AG10803 (cell line): ENCODE measurements at places on chromosomes 11 and 22.
A peak's percentile ranks its signal among the peaks of the same experiment; 100 is the strongest.

DNA sequence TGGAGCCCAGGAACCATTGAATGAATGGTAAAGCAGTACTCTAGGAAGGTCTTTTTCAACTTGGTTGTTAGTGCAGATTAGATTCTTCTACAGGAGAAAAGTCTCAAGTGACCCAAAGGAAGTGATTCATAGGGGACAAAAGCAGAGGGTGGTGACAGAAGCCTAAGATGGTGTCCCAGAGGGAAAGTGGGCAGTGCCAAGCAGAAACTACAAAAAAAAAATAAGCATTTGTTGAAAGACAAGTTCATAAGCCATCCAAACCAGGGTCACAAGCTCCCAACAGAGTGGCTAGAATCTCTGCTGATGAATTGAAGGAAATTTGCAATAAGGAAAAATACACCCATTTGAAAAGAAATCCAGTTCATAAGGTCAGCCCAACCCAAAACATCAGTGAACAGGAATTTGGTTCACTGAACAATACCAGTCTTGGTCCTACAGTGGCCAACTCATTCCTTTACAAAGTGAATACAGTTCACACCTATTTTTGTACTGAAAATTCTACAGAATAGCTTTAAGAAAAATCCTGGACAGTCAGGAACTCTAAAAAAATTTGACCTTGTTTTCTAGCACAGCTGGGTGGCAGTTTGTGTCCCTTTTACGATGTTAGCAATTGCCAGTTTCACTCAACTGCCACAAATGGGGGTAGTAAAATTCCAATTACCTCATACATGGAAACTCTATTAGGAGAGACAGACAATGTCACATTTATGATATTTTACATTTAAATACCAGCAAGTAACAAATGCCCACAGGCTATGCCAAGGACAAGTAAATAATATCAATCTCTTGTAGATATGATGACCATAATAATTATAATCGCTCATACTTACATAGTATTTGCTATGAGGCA lies 21.6 kb upstream of the NUP160 start:
- DNase-seq, result peak; percentile 30

GRCh38 chr11:27041141-27041899 lies 705 bp downstream of the BBOX1 start:
- DNase-seq, result peak; percentile 17

GRCh38 chr11:84398017-84398626 lies 1112.0 kb upstream of the CCDC90B start:
- peak; percentile 21 for DNase-seq

GRCh38 chr11:130032931-130033330 lies 30.3 kb upstream of the PRDM10 start:
- no peak for DNase-seq

- peak; percentile 80 for DNase-seq
Measured at GRCh38 chr11:99325847-99326246, 305.1 kb downstream of the CNTN5 start.

GRCh38 chr11:14269692-14270573 lies 89.0 kb downstream of the RRAS2 start:
- DNase-seq, result no peak

- peak; percentile 43 for DNase-seq
Measured at GRCh38 chr11:15941206-15941770, 415.1 kb downstream of the SOX6 start.

- DNase-seq, result no peak
Measured at GRCh38 chr22:17789379-17790200, 15.3 kb upstream of the BID start.
